ENCODE measurements at places on chromosomes 5 and 9.

GRCh38 chr5:108634617-108635288, 112.9 kb upstream of the FER start:
- no peak for DNase-seq

- DNase-seq, result no peak
Measured at GRCh38 chr9:73611032-73611431, 459.4 kb downstream of the ANXA1 start.

DNA sequence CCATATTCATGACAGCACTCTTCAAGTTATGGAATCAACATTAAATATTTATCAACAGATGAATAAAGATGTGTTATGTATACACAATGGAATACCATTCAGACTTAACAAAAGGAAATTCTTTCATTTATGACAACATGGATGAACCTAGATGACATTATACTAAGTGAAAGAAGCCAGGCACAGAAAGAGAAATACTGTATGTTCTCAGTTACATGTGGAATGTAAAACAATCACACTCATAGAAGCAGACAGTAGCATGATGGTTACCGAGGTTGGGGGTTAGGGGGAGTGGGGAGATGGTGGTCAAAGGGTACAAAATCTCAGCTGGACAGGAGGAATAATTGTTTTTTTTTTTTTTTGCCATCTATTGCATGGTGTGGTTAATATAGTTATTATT, 431.9 kb downstream of the DMAC1 start:
- no peak for DNase-seq

DNA sequence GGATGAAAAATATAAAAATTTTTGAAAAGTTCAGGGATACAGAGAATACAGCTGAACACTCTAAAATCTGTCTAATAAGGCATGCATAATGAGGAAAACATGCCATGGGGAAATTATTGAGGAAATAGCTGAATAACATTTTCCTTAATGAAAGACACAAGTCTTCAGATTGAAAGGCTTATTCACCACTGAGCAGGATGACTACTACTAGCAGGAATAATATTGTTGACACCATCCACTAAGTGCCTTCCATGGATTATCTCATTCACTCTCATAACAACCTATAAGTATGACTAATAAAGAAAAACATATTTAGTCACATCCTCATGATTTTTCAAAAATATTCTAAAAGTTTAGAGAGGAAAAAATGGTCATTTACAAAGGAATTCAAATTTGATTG, 96.7 kb upstream of the FER start:
- DNase-seq, result no peak

GRCh38 chr9:38089387-38090165, 20.5 kb upstream of the SHB start:
- DNase-seq, result no peak

GRCh38 chr9:136697821-136698526, 10.7 kb upstream of the AGPAT2 start:
- no peak for DNase-seq

GRCh38 chr9:93635186-93636107, 59.1 kb downstream of the PHF2 start:
- no peak for DNase-seq

- DNase-seq, result no peak
Measured at GRCh38 chr9:93027750-93028149, 30.8 kb upstream of the SUSD3 start.

- DNase-seq, result no peak
Measured at GRCh38 chr5:78353520-78353919, 6.9 kb upstream of the SCAMP1 start.

DNA sequence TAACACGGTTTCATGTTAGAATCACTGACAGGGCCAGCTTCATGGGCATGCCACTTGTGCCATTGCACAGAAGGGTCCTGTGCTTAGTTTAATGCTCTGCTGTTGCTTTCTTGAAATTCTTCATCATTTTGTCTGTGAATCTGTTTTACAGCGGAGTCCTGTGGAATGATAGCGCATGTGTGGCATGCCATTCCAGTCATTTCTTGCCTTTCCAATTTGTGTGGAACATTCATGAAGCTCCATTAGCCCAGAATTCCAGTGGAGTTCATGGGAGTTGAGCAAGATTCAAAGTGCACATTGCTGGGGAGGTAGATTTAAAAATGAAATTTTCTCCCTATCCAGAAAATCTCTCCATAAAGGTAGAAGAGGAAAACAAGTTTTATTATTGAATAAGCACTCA, 43.4 kb upstream of the NREP start:
- DNase-seq, result no peak

DNA sequence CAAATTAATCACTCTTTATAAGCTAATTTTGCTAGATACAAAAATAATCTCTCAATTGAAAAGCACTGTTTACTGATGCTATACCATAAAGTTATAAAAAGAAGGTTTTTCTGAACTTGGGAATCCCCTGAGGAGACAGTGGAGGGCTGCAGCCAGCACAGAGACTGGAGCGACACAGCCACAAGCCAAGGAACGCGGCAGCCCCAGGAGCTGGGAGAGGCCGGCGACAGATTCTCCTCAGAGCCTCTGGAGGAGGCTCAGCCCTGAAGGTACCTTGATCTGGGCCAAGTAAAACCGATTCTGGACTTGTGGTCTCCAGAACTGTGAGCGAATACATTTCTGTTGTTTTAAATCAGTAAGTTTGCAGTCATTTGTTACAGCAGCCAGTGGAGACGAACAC, 3.7 kb downstream of the GFPT2 start:
- no peak for DNase-seq

GRCh38 chr5:98913911-98914310, 14.9 kb downstream of the CHD1 start:
- DNase-seq, result no peak

DNA sequence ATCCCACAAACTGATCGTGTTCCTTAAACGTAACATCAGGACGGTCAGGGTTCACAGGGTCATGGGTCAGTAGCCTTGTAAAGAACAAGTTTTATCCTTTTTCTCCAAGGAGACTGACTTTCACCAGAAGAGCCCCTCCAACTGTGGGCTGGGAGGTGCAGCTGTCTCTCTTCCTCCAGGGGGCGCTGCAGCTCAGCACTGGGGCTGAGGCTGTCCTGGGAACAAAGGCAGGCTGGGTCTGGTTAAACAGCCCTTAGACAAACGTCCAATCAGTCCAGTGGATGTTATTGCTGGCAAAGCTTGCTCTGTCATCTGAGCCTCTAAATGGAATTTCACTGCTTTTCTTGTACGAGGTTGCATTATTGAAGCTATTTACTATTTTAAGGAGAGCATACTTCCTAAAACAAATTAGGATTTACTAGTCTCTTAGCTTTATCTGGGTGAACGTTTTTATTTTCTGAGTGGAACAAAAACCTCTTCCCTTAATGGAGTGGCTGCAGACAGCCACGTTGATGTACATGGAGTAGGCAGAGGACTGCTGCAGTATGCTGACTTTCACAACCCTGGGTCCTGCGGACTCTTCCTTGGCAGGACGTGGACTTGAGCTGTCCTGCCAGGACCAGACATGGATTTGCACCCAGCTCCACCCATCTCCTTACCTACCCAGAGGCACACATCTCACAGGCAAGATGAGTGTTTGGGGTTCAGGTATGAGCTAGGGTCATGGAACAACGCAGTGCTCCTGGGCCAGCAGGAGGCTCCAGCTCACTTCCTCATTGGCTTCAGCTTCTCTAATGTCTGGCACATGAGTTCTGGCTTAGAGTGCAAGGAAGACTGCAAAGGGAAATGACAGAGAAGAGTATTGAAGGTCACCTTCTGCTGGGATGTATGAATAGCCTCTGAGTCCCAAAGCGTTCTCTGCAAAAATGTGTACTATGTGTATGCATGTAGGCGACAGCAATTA, 7.8 kb downstream of the EXOSC2 start:
- peak; percentile 50 for DNase-seq

GRCh38 chr5:33073881-33074327, 362.8 kb downstream of the NPR3 start:
- DNase-seq, result no peak

- DNase-seq, result no peak
Measured at GRCh38 chr9:14405176-14405706, 91.3 kb upstream of the NFIB start.

GRCh38 chr9:22446950-22447617, 460 bp downstream of the DMRTA1 start:
- DNase-seq, result no peak

DNA sequence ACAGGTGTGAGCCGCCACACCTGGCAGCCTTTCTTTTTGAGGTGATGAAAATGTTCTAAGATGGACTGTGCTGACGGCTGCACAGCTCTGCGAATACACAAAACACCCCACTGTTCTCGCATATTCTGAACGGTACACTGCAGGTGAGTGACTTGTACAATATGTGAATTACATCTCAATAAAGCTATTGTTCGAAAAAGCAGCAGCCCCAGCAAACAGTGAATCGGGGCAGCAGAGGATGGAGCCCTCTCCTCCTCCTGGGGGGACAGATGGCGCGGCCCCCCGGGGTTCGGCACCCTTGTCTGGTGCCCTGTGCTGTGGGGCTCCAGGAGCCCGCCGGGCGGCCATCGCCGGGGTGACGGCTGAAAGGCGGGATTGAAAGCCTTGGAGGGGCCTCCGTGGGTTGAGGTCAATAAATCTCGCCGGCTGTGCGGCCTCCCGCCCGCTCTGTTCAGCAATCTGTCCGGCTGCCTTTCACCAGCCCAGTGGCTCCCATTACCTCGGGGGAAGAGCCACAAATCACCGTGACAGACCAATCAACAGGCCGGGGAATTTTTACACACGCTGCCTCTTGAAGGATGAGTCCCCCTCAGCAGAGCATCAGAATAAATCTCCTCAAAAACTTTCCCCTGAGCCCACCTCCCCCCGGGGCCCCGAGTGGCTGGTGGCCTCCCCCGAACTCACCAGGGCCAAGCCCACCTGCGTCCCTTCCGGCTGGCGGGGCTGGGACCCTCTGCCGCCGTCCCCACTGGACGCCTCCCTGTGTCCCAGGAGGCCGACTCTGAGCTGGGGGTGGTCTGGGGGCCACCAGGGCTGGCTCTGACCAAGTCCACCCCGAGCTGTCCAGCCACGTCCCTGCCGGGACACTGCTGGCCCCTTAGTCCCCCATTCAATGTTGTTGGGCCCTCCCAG, 37.8 kb upstream of the TMEM250 start:
- no peak for DNase-seq

- DNase-seq, result no peak
Measured at GRCh38 chr5:167348251-167348926, 943.1 kb upstream of the WWC1 start.

GRCh38 chr5:78592735-78593386, 55.7 kb downstream of the LHFPL2 start:
- no peak for DNase-seq

- no peak for DNase-seq
Measured at GRCh38 chr5:17014686-17015085, 78.6 kb upstream of the MYO10 start.

DNA sequence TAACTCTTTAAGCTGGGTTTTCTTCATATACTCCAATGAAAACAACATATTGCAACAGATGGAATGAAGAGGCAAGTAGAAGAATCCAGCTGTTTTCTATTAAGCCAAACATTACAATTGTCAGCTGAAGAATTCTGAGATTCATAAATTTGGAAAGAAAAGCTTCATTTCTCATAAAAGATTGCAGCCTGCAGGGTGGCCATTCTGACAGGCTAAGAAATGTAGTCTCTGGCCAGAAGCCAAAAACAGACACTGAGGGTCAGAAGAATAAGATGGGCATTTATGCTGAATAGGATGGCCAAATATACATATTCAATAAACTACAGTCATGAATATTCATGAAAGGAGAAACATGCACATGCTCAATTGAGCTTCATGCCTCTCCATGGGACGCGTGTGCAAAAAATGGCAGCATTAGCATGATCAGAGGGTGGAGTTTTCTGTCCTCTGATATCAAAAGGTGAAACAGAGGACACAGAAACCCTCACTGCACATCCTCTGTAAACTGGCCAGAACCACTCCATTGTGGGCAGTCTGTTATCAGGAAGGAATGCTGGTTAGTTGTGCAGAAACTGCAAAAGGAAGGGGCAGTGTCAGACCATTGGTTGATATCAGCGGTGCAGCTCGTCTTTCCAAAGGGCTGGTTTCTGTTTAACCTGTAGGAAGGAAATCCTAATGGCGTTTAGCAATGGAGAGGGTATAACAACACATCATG, 50.2 kb downstream of the FXN start:
- DNase-seq, result no peak

GRCh38 chr9:111350556-111350955, 20.5 kb upstream of the OR2K2 start:
- DNase-seq, result no peak
